ENCODE measurements at places on chromosomes 16 and 17. TPM values are rescaled to one million over a fixed set of nuclear protein-coding genes. Genes with fewer than 3 reads are reported as not detected.

DNA sequence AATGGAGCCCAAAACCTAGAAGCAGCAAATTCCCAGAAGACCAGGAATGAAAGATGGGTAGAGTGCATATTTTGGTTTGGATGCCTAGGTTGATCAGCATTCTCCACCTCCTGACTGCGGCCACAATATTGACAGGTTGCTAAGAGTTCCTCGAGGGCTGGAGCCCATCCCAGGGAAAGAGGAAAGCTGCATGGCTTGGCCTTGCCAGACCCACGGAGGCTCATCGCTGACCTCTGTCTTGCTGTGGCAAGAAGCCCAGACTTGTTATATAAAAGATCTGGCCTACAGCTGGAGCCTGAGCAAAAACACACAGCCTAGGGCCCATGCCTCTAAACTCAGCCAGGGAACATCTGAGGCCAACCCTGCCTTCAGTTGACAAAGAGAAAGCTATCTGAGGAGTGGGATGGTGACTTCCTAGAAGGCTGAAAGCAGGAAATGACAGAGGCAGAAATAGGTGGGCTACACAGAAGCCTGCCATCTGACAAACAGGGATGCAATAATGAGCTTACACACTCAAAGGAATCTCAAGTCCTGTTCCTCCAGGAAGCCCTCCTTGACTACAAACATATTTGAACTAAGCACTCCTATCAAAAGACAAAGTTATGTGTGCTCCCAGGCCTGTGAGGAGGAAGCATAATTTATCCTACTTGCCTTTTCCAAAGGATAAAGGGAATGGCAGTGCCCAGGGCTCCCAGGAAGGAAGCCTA is 22.5 kb upstream of the SLC35B1 start:
- H3K4me1 ChIP-seq, result peaks cover 10% of the 10 kb centered on the region
- H3K27ac ChIP-seq, result peak overlapping the region; percentile 19
- H3K27me3 ChIP-seq, result no peaks in the 10 kb centered on the region
- no peaks in the 10 kb centered on the region for H3K36me3 ChIP-seq
- H3K4me3 ChIP-seq, result no peak overlapping the region

TLCD3B gene
- total RNA-seq, result not detected

- DNase-seq, result peak; percentile 83
- no peak overlapping the region for H3K4me3 ChIP-seq
- no peaks in the 10 kb centered on the region for H3K27me3 ChIP-seq
- H3K36me3 ChIP-seq, result no peaks in the 10 kb centered on the region
- H3K4me1 ChIP-seq, result no peaks in the 10 kb centered on the region
Measured at GRCh38 chr16:58038219-58038641, 12.7 kb downstream of the MMP15 start.

DNA sequence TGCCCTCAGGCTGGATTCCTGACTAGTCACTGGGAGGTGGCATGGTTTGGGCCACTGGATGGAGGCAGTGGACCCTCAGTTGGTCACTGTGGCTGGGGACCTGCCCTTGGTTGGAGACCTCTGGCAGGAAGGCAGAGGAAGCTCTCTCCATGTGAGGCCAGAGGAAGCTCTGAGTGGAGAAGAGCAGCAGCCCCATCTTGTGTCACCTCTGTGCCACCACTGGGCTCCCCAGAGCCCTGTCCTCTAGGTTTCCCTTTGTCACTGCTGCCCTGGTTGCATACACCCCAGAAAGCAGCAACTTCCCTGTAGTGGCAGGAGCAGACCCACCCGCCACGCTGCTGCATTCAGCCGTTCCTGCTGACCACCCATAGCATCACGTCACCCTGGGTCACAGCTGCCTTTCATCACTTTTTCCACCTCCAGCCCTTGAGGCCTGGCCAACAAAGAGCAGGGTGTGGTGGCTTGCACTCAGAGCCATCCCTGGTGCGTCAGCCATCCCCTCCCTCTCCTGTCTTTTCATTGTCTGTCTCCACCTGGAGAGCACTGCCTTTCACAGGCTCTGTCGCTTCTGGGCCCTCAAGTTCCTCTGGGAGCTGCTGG is 11.9 kb downstream of the CTRL start:
- no peaks in the 10 kb centered on the region for H3K27me3 ChIP-seq
- H3K4me3 ChIP-seq, result no peak overlapping the region
- DNase-seq, result no peak
- no peak overlapping the region for H3K27ac ChIP-seq
- H3K4me1 ChIP-seq, result peaks cover 25% of the 10 kb centered on the region
- peaks cover 20% of the 10 kb centered on the region for H3K36me3 ChIP-seq
